Left renal pelvis (tissue), 4 donors: ENCODE measurements at places on chromosomes 12 and 14.

DNA sequence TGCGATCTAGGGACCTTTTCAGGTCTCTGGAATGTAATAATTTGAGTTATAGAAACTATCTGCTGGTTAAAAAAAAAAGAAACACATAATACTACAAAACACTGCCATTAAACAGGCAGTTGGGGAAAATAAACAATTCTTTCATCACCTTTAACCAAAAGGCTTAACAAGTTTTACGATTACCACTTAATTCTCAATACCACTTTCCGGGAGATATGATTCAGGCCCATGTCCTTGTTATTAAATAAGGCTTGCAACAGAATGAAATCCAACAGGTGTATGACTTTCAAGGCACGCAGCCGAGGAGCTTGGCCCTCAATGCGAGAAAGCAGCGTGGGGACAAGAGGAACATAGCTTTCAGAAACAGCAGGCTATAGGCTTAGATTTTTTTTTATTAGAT lies 5.6 kb upstream of the GLRX5 start:
- no peak for DNase-seq

DNA sequence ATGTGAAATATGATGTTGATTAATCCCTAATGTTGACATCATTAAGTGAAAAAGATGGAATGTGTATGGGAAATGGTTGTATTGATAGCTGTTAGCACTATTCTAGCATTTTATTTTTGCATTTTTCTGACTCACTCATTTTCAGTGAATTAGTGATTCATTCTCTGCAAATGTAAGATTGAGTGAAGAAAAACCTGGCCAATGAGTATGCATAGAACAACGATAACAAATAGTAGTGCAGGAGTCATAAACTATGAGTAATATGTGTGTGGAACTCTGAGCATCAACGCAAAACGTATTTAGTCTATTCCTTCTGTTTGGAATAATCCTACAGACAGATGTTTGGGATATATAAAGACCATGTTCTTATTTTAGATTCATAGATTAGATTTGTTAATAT lies 76.3 kb upstream of the RTL1 start:
- DNase-seq: no peak

GRCh38 chr12:5148880-5149279 lies 105.2 kb downstream of the KCNA5 start:
- no peak for DNase-seq

DNA sequence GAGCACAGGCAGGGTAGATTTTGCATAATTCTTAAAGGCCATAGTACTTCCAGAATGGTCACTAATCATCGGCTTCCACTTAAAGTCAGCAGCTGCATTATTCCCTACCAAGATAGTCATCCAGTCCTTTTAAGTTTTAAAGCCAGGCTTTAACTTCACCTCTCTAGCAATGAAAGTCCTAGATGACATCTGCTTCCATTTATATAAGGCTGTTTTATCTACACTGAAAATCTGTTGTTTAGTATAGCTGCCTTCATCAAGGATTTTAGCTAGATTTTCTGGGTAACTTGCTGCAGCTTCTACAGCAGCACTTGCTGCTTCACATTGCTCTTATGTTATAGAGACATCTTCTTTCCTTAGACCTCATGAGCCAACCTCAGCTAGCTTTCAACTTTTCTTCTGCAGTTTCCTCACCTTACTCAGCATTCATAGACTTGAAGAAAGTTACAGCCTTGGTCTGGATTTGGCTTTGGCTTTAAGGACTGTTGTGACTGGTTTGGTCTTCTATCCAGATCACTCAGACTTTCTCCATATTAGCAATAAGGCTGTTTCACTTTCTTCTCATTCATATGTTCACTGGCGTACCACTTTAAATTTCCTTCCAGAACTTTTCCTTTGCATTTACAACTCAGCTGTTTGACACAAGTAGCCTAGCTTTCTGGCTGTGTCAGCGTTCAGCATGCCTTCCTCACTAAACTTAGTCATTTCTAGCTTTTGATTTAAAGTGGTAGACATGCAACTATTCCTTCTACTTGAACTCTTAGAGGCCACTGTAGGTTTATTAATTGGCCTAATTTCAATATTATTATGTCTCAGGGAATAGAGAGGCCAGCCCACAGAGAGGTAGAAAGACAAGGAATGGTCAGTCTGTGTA lies 209.9 kb upstream of the GARIN2 start:
- no peak for DNase-seq

- DNase-seq: no peak
Observed at GRCh38 chr14:79137836-79138235, 967.7 kb downstream of the NRXN3 start.

- no peak for DNase-seq
Observed at GRCh38 chr12:124698211-124698997, 131.0 kb upstream of the NCOR2 start.

GRCh38 chr12:113092607-113093408 lies 36.3 kb downstream of the DTX1 start:
- DNase-seq: no peak

GRCh38 chr12:106193394-106194215 lies 54.2 kb downstream of the CKAP4 start:
- no peak for DNase-seq
